CD8-positive, alpha-beta T cell (primary cell): ENCODE measurements at places on chromosomes 12 and 14. TPM values are rescaled to one million over a fixed set of nuclear protein-coding genes. Genes with fewer than 3 reads are reported as not detected.

The ZDHHC22 gene
- total RNA-seq: not detected

The HCAR1 gene
- not detected for total RNA-seq

The CLEC1B gene
- total RNA-seq: not detected

The ACTR6 gene
- total RNA-seq: 18.8 TPM

The TAS2R9 gene
- not detected for total RNA-seq

The VPS33A gene
- total RNA-seq: 13.1 TPM
